ENCODE measurements at places on chromosomes 12 and 14. TPM values are rescaled to one million over a fixed set of nuclear protein-coding genes. Genes with fewer than 3 reads are reported as not detected.

GZMH gene
- 45.0 TPM for total RNA-seq

ALG10B gene
- total RNA-seq = 14.2 TPM

DDN gene
- 0.61 TPM for total RNA-seq

LALBA gene
- total RNA-seq = not detected

PRB2 gene
- total RNA-seq = not detected

- peaks cover under 1% of the 10 kb centered on the region for H3K4me1 ChIP-seq
- no peaks in the 10 kb centered on the region for H3K27me3 ChIP-seq
- no peak overlapping the region for H3K4me3 ChIP-seq
- H3K36me3 ChIP-seq = no peaks in the 10 kb centered on the region
- DNase-seq = no peak
- no peak overlapping the region for H3K27ac ChIP-seq
These were observed 49.6 kb downstream of the SPATS2 start for GRCh38 chr12:49416892-49417291.

- no peak overlapping the region for H3K4me3 ChIP-seq
- H3K4me1 ChIP-seq = no peaks in the 10 kb centered on the region
- peaks cover 4% of the 10 kb centered on the region for H3K27me3 ChIP-seq
- no peak overlapping the region for H3K27ac ChIP-seq
These were observed 466.5 kb downstream of the APAF1 start for GRCh38 chr12:99111600-99111999.

GRCh38 chr12:11786638-11787365, 137.3 kb downstream of the ETV6 start:
- no peak for DNase-seq
- peaks cover 40% of the 10 kb centered on the region for H3K36me3 ChIP-seq
- H3K4me3 ChIP-seq = no peak overlapping the region
- peaks cover 56% of the 10 kb centered on the region for H3K4me1 ChIP-seq
- no peak overlapping the region for H3K27ac ChIP-seq
- H3K27me3 ChIP-seq = no peaks in the 10 kb centered on the region

- H3K4me1 ChIP-seq = no peaks in the 10 kb centered on the region
- no peaks in the 10 kb centered on the region for H3K36me3 ChIP-seq
- H3K27me3 ChIP-seq = no peaks in the 10 kb centered on the region
- H3K4me3 ChIP-seq = no peak overlapping the region
- no peak for DNase-seq
These were observed 659.8 kb downstream of the DIO2 start for GRCh38 chr14:79551523-79551922.

DNA sequence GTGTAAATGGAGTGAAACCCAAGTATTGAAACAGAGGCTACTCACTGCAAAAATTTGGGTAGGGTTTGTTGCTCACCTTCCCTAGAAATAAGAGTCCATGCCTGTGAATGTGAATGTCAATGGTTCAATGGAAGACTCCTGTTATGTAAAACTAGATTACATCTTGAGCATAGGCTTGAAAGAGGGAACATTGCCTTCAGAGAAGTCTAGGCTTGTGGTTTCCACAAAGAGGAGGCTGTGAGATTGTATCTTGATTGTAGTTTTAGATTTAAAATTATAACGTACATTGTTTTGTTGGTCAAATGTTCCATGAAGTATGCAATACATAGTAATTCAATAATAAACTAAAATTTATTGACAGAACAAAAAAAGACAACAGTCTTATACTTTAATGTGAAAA, 413.7 kb upstream of the RPL10L start:
- no peaks in the 10 kb centered on the region for H3K4me1 ChIP-seq
- no peak for DNase-seq
- no peaks in the 10 kb centered on the region for H3K36me3 ChIP-seq
- H3K27me3 ChIP-seq = no peaks in the 10 kb centered on the region
- H3K27ac ChIP-seq = no peak overlapping the region

DNA sequence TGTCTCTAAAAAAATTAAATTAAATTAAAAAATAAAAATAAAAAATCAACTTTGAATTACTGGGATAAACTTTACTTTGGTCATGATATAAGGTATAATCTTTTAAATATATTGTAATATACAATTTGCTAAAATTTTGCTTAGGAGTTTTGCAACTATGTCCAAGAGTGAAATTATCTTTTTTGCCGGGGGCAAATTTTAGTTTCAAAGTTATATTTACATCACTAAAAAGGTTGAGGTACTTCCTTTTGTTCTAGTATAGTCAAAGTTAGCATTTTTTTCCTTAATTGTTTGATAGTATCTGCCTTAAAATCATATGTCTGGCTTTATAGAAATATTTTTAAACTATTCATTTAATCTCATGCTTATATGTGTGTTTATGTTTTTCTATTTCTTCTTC, 17.6 kb upstream of the OR10AD1 start:
- no peaks in the 10 kb centered on the region for H3K36me3 ChIP-seq
- no peak for DNase-seq
- H3K4me1 ChIP-seq = no peaks in the 10 kb centered on the region
- no peak overlapping the region for H3K27ac ChIP-seq

GRCh38 chr12:92028441-92028709, 117.3 kb downstream of the BTG1 start:
- H3K36me3 ChIP-seq = peaks cover 18% of the 10 kb centered on the region
- H3K4me3 ChIP-seq = no peak overlapping the region
- H3K4me1 ChIP-seq = peaks cover 65% of the 10 kb centered on the region
- H3K27me3 ChIP-seq = no peaks in the 10 kb centered on the region
- no peak for DNase-seq

DNA sequence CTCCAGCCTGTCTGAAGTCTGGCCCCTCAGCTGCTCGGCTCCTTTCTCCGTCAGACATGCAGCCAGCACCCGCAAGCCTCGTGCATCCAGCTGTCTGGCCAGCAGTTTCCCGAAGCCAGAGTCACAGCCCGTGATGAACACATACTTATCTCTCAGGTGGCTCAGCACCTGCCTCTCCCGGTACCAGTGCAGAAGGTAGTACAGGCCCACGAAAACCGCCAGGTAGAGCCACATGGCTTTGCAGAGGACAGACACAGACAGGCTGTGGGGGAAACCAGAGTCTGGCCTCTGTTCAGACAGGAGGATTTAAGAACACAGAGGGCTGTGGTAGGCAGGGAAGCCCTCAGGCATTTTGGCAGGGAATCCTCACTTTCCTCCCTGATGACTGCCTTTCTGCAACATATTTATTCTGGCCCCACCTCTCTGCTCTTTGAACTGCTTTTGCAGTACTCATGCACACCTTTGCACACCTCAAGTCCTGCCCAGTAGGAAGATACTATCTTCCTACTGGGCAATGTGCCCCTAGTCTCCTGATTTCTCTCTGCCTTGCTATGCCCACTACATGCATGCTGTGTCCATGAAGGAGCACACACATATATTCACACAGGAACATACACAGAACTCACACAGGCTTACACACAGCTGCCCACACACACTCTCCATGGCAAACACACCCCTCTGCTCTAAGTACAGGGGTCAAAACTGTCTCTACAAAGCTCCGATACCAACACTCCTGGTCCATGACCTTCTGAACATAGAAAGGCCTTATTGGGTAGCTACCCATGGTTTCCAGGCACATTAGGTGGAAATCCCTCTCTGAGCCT, at the start of gene RDH16:
TSS of gene RDH16 (minus strand) at position 380 of the 824 bp plus-strand sequence. CDS start at position 234, 146 bp downstream.
- no peak within 1 kb of the TSS for H3K4me3 ChIP-seq
- DNase-seq = no peak
- H3K27ac ChIP-seq = no peak within 1 kb of the TSS
- H3K36me3 ChIP-seq = no peaks in the 10 kb centered on the region
- no peaks in the 10 kb centered on the region for H3K27me3 ChIP-seq

GRCh38 chr14:65949711-65950516, 536.3 kb upstream of the CCDC196 start:
- H3K4me1 ChIP-seq = peaks cover 35% of the 10 kb centered on the region
- DNase-seq = peak; percentile 77
- no peak overlapping the region for H3K4me3 ChIP-seq

- no peaks in the 10 kb centered on the region for H3K36me3 ChIP-seq
- H3K27ac ChIP-seq = no peak overlapping the region
- peaks cover 4% of the 10 kb centered on the region for H3K4me1 ChIP-seq
These were observed 115.4 kb upstream of the OVCH1 start for GRCh38 chr12:29612912-29613311.

DNA sequence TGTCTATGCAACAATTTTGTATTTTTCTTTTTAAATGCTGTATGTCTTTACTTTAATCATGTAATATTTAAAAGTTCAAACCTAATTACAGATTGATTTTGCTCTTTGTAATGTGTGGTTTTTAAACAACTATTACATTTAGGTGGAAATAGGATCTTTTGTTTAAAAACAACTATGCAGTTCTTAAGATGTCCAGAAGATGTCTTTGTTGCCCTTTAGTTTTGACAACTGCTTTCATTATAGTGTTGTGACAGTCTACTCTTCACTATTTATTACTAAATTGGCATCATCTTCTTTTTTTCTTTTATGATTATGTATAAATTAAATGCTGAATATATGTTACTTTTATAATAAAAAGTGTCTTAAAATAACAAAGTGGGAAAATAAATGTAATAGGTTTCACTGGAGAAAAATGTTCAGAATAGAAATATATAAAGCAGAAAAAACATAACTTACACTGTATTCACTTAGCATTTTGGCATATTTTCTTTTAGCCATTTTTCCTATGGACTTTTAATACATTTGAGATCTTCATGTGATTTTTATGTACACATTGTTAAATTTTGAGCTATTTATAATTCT, 27.1 kb upstream of the PCNX4 start:
- no peak overlapping the region for H3K27ac ChIP-seq
- peaks cover 3% of the 10 kb centered on the region for H3K27me3 ChIP-seq
- no peak overlapping the region for H3K4me3 ChIP-seq

DNA sequence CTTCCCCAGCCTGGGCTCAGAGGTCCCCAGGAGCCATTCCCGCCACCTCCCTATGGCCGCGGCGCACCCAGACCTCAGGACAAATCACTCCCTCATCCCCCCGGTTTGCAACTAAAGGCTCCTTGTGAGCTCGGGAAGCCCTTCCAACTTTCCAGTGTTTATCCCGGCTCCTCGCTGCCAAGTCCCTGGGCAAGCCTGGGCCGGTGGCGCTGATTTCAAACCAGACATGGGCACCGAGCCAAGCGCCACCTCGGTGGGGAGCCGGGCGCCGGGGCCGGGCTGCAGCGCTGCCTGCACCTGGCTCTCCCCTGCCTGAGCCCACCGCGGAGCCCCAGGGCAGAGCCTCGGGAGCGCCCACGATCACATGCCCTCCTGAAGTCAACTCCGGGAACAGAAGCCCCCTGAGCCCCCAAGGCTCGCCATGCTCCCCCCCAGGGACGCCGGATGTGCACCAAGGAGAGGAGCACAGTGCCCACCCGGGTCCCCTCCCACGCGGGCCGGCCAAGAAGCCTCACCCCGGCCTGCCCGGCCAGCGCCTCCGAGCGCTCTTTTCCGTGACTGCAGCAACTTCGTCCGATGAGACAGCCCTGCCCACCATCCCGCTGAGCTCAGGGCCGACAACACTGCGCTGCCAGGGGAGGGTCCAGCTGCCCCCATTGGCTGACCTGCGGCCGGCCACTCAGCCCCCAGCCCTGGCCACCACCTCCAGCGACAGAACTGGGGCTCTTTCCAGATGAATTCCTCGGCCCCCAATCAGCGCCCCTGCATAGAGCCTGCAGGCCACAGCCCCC, 50.0 kb downstream of the NCOR2 start:
- peaks cover 9% of the 10 kb centered on the region for H3K36me3 ChIP-seq
- H3K27ac ChIP-seq = no peak overlapping the region
- DNase-seq = no peak
- H3K27me3 ChIP-seq = no peaks in the 10 kb centered on the region
- H3K4me1 ChIP-seq = peaks cover 25% of the 10 kb centered on the region
- no peak overlapping the region for H3K4me3 ChIP-seq

GRCh38 chr12:26153421-26154154, 28.8 kb upstream of the BHLHE41 start:
- no peak overlapping the region for H3K4me3 ChIP-seq
- H3K27me3 ChIP-seq = peaks cover 5% of the 10 kb centered on the region

DNA sequence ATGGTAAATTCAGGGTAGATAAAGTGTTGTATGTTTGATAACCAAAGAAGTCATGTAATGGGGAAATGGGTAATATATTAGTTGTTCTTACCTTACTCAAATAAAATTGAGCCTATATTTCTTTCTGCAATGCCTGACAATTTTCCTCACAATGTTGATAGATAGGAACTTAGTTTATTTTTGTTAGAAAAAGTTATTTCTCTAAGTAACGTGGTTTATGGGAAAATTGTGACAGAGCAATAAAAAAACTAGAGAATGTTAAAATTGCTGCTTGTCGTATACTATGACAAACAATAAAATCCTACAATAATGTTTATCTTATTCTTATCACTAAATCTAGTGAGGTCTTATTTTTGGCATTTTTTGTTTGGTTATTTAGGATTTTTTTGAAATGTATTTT, 534.1 kb downstream of the TMTC2 start:
- H3K36me3 ChIP-seq = no peaks in the 10 kb centered on the region
- no peaks in the 10 kb centered on the region for H3K4me1 ChIP-seq
- no peak overlapping the region for H3K27ac ChIP-seq
- H3K27me3 ChIP-seq = no peaks in the 10 kb centered on the region

- peaks cover 61% of the 10 kb centered on the region for H3K4me1 ChIP-seq
- peaks cover 80% of the 10 kb centered on the region for H3K36me3 ChIP-seq
- DNase-seq = peak; percentile 45
- H3K27ac ChIP-seq = peak overlapping the region; percentile 99
These were observed 1.9 kb upstream of the CLEC2D start for GRCh38 chr12:9667403-9668160.

DNA sequence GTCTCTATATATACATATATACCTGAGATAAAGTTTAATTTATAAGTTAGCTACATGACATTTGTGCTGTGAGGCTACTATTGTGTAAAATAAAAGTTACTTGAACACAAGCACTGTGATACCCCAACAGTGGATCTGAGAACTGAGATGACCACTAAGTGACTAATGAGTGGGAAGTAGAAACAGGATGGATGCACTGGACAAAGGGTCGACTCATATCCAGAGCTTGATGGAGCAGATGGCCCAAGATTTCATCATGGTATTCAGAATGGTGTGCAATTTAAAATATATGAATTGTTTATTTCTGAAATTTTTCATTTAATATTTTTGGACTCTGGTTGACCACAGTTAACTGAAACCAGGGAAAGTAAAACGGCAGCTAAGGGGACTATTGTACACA, 908.6 kb upstream of the MDGA2 start:
- H3K36me3 ChIP-seq = no peaks in the 10 kb centered on the region
- no peak for DNase-seq
- no peaks in the 10 kb centered on the region for H3K27me3 ChIP-seq
- no peaks in the 10 kb centered on the region for H3K4me1 ChIP-seq

DNA sequence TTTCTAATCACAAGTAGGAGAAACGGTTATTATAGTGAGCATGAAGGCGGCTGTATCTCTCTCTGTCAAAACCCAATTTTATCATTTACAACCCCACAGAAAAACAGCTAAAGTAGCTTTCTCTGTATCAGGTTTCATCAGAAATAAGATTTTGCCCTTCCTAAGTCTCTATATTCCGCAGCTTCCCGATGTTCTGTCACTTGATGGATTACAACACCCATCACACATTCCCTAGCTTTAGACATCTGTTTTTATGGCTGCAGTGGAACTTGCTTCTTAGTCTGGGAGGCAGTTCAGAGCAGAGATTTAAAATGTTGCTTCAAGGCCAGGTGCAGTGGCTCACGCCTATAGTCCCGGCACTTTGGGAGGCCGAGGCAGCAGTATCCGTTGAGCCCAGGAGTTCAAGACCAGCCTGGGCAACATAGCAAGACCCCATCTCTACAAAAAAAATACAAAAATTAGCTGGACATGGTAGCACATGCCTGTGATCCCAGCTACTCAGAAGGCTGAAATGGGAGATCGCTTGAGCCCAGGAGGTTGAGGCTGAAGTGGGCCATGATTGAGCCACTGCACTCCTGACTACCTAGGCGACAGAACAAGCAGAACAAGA, 27.6 kb upstream of the FOXN3 start:
- H3K36me3 ChIP-seq = peaks cover 21% of the 10 kb centered on the region
- H3K27me3 ChIP-seq = no peaks in the 10 kb centered on the region
- peak overlapping the region; percentile 15 for H3K4me3 ChIP-seq
- no peak for DNase-seq
- peak overlapping the region; percentile 88 for H3K27ac ChIP-seq

All from activated CD4-positive, alpha-beta T cell treated with anti-CD3 and anti-CD28 coated beads for 36 hours (primary cell).